Islet precursor cell (in vitro differentiated cells): ENCODE measurements at places on chromosomes 4 and X.

- no peak for DNase-seq
Measured at GRCh38 chr4:159358226-159358625, 255.3 kb downstream of the RAPGEF2 start.

DNA sequence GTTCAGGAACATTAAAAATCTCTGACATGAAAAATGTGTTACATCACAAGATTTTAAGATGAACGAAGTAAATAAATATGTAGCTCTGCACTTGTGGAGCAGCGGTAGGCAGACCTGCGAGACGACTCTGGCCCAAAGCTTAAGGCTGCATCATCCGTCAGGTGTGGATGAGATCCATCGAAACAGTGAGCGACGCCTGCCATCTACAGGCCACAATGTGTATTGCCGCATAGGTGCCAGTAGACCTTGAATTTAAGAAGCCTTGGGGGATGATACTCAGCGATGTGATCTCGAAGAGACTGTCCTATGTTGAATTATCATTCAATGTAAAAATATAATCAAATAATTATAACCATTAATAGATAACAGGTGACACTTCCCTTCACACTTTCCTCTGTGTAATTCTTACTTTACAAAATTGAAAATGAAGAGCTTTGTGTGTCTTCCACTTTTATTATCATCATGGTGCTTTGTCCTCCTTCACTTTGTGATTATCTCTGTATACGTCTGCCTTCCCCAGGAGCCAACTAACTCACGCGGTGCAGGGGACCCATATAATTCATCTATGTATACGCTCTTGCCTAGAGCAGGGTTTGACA is 851.0 kb downstream of the RAB28 start:
- peak; percentile 91 for DNase-seq

DNA sequence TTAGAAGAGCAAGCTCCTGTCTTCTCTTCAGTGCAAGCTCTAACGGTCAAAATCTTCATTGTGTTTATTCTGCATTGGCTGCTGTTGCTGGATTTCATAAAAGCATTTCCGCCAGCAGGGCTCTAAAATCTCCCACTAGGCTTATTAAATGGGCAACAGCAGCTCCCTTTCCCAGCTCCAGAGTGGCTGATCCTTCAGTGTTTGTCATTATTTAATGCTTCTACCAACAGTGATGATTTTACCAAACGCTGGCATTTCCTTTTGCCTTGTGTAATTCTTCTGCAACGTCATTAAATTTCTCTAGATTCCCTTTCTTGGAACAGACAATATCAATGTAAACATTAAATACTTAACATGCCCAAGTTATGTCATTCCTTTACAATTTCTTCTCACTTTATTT is 20.1 kb downstream of the SLC7A11 start:
- DNase-seq = no peak

DNA sequence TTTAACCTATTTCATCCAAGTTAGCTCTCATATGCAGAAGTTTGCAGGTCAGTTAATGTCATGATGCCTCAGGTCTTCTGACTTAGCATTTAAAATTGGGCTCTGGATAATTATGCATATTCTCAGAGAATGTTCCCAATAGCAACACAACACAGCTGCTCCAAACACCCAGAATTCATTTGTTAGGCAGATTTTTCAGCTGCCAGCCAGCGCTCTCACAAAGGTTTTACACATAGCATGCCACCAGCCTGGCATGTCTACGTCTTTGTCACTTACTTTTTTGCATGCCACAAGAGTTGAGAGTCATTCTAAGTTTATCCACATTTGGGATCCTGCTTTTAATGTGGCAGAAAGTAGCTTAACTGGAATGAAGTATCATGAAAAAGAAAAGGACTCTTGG is 84.8 kb downstream of the LIMCH1 start:
- no peak for DNase-seq

DNA sequence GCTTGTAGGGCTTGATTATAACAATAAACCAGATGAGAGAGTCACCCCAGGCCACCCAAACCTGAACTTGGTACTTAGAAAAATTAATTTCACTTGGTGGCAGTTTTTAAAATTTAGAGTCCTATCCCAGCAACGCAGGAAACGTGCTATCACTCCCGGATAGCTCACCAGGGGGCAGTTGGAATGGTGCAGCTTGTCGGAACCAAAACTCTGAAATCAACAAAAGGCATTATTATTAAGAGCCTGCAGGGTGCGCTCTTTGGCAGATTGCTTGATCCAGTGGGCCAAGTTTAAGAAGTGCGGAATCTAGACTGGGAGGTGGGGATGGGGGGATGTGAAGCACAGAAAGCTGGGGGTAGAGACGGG is 2.4 kb downstream of the FRAS1 start:
- peak; percentile 88 for DNase-seq

GRCh38 chrX:19344661-19345060 is 934 bp downstream of the PDHA1 start:
- DNase-seq = no peak

DNA sequence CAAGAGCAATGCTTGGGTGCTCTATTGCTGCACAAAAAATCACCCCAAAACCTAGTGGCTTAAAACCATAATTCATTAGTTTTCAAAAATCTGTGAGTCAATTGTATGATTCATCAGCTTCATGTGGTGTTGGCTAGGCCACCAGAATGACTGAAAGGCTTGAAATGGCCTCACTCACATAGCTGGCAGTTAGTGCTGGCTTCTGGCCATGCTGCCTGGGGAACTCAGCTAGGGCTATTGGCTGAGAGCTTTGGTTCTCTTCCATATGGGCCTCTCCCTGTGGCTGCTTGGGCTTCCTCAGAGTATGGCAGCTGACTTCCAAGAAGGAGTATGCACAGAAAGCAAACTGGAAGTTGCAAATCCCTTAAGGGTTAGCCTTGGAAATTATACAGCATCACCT is 3.1 kb upstream of the MTMR1 start:
- DNase-seq = no peak

GRCh38 chr4:115648786-115649185 is 535.4 kb upstream of the NDST4 start:
- DNase-seq = no peak

DNA sequence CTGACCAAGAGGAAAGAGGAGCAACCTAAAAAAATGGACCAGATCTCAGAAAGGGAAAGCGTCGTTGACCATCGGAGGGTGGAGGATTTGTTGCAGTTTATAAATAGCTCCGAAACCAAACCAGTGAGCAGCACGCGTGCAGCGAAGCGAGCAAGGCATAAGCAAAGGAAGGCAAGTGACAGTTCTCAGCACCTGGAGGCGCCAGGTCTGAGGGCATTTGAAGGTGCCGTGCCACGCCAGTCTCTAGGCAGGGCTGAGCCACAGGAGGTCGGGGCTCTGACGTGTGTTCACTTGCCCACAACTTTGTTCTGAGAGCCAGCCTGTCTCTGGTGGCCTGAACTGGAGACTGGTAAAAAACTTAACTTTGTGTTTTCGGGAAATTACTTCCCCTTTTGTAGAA is 59.7 kb downstream of the TNIP2 start:
- DNase-seq = no peak

GRCh38 chrX:147853701-147854100 is 58.0 kb upstream of the FMR1 start:
- no peak for DNase-seq

- no peak for DNase-seq
Measured at GRCh38 chr4:75698162-75698962, 25.2 kb upstream of the G3BP2 start.

DNA sequence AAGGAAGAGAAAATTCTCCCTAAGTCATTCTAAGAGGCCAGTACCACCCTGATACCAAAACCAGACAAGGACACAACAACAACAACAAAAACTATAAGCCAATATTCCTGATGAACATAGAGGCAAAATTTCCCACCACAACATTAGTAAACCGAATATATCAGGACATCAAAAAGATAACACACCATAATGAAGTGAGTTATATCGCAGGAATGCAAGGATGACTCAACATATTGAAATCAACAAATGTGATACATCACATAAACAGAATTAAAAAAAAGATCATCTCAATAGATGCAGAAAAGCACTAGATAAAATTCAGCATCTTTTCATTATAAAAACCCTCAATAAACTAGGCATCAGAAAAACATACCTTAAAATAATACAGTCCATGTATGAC is 1844.4 kb upstream of the PCDH10 start:
- no peak for DNase-seq

- peak; percentile 58 for DNase-seq
Measured at GRCh38 chr4:74675673-74676279, 118.5 kb downstream of the BTC start.

GRCh38 chrX:135931644-135932487 is 38.4 kb downstream of the SAGE1 start:
- peak; percentile 67 for DNase-seq

GRCh38 chr4:80798082-80798481 is 232.4 kb upstream of the BMP3 start:
- no peak for DNase-seq

DNA sequence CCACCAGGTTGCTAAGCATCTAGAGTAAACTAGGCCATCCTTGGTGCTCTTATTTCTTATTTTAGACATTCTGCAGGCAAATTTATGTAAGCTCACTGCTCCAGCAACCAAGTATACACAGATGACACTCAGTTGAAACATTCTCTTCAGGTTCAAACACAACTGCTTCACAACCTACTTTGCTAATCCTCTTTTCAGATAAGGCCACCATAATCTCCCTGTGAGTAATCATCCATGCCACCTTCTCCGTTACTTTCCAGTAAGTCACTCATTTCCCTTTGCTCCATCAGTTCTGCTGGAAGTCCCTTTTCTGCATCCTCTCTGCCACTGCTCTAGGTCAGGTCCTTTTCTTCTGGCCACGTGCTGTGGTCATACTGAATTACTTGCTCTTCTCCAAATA is 120.2 kb upstream of the WDFY3 start:
- no peak for DNase-seq

DNA sequence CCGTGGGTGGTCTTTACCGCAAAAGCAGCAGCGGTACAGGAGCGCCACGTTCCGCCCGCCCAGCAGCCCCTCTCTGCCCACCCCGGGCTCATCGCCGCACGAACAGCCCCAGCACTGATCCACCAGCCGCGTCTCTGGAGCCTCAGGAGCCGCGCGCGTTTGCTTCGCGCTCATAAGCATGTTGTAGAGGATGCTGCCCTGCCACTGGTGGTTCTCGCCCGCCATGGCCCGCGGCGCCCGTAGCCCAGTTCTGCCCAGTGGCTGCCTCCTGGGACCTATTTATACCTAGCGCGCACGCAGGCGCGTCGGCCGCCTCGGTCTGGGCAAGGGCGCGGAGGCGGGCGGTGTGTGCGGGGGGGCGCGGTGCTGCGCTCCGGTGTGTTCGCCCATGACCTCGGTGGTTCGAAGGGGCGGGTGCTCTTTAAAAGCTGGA is at the start of gene NR0B1:
NR0B1 (minus strand) TSS at position 252 of the 433 bp plus-strand sequence; CDS start at position 225, 27 bp downstream.
- no peak for DNase-seq

DNA sequence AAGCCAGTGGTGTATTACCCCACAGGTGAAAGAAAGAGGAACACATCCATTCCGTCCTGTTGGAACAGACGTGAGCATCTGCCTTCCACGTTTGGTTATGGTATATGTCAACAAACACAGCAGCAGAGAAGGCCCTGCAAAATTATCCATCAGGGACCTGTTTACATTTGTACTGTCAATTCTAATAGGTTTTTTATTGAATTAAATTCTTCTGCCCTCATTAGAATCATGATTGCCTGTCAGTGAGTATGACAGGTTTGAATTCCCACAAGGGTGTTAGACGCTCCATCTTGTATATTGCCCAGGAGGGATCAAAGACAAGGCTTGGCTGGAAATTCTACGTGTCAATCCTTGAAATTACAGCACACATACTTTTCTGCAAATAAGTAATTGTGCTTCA is 339.9 kb upstream of the NOCT start:
- no peak for DNase-seq

- DNase-seq = no peak
Measured at GRCh38 chr4:180169394-180169793, 2073.8 kb upstream of the TENM3 start.

DNA sequence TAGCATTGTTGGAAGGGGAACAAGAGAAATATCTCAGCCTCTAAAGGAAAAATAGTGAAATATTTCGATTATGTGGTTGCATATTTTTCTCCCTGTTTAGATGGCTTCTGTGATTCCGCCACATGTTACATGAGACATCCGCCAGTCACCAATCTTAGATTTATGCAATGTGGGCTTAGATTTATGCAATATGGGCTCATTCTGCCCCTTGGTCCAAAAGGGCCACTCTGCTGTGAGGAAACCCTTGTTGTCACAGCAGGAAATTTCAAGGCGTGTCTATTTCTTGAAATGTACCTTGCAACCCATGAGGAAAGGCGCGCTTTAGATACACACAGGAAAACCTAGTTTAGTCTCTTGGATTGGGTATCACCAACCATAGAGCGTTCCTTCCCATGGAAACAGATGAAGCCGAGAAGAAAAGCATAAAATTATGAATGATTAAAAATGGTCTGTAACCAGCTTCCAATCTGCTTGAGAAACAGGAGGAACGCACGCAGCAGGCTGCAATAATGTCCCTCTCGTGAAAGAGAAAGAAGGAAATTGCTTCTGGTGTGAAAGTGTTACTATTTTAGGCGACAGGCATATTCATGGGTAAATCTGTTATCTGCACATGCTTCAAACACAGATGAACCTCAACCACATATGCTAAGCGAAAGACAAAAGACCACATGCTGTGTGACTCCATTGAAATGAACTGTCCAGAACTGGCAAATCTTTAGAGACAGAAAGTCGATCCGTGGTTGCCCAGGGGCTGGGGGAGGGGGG is 3.7 kb downstream of the RS1 start:
- DNase-seq = no peak

DNA sequence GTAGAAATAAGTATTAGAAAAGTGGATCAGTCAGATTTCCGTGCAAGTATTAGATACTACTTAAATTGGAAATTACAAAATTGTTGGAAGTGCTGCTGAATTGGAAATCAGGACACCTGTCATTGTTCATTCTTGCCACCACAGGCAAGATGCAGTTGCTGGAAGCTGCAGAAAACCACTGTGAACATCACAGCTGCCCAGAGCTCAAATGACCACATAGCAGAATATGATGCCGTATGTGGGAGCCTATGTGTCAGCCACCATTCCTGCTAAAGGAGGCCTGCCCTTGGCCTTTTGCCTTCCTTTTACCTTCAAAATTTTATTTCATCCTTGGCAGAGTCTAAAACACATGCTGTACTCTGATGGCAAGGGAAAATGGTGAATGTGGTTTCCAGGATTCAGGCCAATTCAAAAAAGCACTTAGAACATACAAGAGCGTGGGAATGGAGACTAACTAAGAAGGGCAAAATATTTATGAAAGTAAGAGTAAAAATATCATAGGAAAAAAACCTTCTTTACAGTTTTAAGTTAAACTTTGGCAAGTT is 1005.5 kb upstream of the GRID2 start:
- no peak for DNase-seq

DNA sequence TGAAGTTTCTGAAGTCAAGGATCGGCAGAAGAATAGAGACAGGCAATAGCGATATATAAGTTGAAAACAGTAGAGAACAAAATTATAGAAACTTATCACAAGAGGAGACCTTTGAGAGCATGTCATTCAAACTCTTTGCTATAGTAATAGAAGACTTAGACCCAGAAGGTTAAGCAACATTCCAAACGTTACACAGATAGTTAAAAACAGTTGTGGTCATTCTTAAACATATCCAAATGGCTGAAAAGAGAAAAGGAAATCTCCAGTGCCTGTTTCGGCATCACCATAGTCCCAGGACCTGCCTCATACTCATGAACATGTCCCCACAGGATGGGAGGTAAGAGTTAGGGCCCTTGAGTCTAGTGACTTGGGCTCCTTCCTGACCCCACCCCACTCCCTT is 258.1 kb upstream of the NOCT start:
- no peak for DNase-seq

GRCh38 chrX:140766024-140766611 is 56.6 kb downstream of the LINC00632 start:
- DNase-seq = peak; percentile 63

GRCh38 chr4:86247906-86248305 is 111.9 kb downstream of the MAPK10 start:
- no peak for DNase-seq

GRCh38 chrX:130330706-130331105 is 9.0 kb upstream of the SLC25A14 start:
- peak; percentile 79 for DNase-seq
